Foreskin melanocyte (primary cell): ENCODE measurements at places on chromosomes 3 and 15.

DNA sequence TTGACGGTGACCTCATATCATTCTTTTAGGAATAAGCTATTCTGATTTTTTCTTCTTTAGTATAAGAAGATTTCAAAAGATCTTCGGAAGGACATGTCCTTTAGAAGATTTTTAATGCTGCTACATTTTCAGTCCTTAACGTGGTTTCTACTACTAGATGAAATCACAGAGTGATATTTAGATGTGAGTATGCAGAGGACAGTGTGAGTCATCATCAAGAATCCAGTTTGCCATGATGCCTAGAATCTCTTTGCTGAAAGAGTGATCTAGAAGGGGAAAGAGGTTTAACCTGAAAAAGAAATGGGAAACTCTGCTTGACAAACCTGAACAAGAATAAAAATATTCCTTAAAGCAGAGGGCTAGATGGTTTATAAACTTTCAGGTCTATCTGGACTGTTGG is 43.2 kb downstream of the SLC7A14 start:
- DNase-seq = no peak

- DNase-seq = no peak
Observed at GRCh38 chr3:55511895-55512570, 24.9 kb upstream of the WNT5A start.

DNA sequence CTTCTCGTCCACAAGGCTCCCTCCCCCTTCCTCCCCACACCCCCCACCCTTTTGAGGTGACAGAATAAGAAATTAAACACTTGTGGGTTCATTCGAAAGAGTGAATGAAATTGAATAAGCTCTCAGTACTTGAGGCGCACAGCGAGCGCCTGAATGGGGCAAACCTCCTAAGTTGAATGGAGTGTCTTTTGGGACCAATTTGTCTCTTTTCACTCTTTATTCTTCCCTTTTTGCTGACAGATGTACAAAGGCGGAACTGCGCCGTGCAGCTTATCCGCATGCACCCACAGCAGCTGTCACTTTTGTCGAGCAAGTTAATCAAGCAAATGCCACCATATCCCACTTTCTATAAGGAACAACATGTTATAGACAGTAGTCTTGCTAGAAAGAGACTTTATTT is 47.9 kb upstream of the FEZF2 start:
- DNase-seq = no peak

DNA sequence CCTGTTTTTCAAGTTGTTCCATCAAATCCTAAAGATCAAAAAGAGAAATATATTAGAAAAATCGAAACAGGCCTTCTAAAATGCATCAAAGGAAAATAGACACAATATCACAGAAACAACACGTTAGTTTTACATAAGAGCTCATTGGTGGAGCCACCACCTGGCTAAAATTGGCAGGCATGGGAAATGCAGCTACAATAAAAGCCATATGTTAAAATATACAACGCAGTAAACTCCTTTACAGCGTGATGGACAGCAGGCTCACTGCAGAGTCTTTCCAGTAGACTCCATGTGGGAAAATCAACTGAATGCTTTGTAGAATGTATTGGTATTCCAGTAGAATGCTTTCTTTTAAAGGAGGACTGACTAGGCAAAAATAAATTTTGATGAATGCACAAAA is 40.9 kb upstream of the MYO5C start:
- DNase-seq = no peak

DNA sequence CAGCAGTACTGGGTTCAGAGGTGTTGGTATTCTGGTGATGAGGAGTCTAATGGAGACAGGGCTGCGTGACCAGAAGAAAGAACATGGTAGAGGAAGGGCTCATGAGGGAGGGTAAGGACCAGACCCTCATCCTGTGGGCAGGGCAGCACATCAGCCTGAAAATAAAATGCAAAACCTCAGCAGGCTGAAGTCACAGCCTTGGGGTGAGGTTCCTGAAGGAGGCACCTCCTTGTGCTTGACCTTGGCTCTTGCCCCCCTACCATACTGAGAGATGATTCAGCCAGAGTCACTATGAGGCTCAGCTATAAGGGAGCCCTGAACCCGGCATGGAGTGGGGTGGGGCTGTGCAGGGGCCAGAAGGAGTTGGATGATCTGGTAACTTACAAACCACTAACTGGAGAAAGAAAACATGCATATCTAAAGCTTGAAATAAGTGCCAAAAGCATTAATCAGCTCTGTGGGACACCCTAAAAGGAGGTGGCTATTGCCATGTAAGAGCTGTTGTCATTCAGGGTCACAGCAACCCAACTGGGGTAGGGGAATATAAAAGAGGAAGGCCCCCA is 60.2 kb downstream of the CORO2B start:
- no peak for DNase-seq

- no peak for DNase-seq
Observed at GRCh38 chr15:41936649-41937567, 35.4 kb downstream of the EHD4 start.

DNA sequence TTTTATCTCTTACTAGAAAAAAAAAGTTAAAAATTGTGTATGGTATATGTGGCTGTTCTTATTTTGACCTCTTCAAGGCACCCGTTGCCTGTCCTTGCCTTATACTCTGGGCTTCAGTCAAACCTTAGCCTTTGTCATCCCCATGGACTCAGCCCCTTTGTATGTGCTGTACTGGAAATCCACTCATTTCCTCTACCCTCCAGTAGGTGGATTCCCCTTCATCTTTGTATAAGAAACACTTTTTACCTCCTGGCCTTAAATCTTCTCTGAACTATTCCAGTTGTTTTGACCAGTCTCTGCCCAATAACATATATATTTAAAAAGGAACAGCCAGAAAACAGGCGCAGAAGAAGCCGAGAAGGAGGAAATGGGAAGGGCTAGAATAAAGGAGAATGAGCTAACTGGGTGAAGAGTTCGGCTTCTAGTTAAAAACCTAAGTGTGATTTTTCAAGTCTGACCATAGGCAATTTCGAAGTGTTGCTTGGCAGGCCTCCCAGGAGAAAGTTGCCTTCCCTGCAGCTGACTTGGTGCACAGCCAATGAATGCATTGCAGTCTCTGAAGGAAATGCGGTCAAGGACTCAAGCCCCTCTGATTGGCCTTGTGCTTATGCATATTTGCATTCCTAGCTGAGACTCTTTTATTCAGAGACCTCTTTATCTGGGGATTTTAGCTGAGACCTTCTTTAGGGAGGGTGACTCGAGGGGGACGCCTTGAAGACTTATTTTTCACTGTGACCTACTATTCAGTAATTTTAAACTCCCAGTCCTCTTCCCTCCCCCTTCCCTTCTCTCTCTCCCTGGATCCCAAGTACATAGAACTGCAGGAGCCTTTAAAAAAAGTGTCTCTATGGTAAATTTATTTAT is 277.4 kb downstream of the ROBO1 start:
- DNase-seq = no peak

DNA sequence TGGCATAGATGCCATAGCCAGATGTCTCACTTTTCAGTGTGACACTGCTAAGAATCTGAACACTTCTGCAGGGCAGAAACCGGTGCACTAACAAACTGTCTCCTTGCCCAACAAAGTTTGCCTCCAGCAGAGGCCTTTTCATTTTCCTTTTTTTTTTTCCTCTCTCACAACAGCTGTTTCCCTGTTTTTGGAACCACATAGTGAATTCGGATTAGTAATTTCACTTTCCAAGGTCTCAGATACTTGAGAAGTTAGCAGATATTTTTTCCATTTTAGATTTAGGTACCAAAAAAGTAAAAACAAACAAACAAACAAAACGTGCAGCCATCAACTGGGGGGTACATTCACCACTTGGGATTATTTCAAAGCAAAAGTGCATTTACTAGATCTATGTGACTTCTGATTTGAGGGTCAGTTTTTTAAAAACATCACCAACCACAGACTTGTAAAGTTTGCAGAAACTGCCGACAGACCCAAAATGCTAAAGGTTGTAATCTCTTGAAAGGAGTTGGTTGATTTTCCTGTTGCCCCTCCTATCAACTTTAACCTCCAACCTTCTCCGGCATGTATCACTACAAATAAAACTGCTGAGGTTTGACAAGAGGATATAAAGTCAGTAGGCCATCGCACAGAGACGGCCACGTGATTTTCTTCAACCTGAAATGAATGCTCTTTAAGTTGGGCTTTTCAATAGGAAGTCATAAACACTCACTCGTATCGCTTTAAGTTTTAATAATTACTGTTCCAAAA is 169.1 kb downstream of the CDIN1 start:
- DNase-seq = no peak

- DNase-seq = no peak
Observed at GRCh38 chr3:16849795-16850194, 35.0 kb upstream of the PLCL2 start.

DNA sequence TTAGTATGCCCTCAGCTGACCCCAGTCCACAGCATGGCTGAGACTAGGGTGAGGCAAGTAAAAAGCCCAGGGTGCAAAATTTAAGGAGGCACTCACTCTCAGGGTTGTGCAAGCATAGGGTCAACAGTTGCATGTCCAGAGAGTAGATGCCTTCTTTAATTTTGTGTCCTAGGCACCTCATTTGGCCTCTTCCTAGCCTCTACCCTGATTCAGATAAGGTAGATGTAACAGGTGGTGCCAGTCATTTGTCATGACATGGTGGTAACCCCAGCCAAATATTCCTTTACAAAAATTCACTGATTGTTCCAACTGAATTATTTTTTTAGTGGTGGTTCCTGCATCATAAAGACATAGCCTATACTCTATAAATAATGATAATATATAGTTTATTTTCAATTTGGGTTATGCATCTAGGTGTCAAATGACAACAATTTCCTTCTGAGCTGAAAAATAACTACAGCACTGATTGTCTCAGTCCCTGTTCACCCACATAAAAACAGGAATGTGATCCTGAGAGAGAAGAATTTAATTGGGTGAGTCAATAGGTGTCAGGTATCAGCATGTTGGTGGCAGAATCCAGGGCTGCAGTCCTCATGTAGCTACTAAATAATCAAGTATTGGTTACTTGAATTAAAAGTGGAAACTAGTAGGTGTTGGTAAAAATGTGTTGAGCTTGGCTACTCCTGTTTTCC is 44.2 kb upstream of the TIPARP start:
- DNase-seq = no peak

GRCh38 chr3:140091143-140091542 is 156.2 kb downstream of the CLSTN2 start:
- DNase-seq = no peak

DNA sequence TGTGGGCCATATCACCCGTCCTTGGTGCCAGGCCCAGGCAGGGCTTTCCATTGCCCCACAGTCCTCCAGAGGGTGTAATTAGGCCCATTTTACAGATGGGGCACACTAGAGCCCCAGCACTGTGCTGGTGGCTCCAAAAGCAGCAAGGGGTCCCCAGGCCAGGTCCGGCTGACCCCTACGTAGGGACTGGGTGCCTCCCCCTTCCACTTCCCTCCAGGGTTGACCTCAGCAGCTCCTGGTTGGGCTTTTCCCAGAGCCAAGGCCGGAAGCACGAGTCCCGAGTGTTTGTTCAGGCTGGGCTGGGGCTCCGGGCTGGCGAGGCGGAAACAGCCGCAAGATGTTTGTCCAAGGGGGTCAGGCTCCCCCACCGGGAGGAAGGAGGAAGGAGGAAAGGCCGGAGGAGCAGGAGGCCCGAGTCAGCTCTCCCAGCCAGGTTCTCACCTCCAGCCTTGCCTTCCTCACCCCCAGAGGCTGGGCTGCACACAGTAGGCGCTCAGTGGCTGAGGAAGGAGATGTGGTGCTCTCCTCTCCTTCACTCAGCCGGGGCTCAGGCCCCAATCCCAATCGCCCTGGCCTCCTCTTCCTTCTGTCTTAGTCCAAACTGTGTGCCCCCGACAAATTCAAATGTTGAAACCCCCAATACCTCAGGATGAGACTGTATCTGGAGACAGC is 17.1 kb upstream of the PLXND1 start:
- peak; percentile 45 for DNase-seq

DNA sequence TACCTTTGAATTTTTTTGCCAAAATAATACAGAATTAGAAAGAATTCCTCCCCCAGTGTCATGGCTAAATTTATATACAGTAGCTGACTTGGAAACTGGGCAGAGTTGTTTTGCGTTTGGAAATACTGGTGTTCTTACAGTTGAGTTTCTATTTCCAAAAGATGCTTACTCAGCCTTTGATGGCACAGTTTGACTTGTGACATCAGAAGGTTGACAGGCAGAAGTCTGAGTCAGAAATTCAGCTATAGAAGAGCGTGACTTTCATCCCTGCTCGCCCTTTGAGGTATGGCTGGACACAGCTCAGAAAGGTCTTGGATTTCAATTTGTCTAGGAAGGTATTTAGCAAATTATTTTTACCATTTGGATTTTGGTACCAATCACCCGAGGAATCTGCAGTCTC is 175.8 kb downstream of the VGLL4 start:
- no peak for DNase-seq

DNA sequence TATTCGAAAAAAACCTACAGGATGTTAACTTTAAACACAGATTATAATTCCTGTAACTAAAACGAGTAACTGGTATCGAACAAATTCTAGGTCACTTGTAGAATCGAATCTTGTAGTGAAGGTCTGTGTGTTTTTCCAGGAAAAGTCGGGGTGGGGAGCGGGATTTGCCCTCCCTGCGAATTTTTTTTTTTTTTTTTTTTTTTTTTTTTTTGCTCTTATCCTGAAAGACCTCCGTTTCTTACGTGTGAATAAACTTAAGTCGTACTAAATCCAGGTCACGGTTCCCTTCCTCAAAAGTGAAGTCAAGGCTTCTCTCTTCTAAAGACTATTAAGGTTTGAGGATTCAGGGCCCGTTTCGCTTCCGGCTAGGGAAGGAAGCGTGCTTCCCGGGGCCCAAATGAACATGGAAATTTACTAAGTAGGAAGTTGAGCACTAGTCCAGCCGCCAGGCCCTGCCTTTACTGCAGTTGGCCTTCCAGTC is 770 bp downstream of the TBC1D5 start:
- no peak for DNase-seq

DNA sequence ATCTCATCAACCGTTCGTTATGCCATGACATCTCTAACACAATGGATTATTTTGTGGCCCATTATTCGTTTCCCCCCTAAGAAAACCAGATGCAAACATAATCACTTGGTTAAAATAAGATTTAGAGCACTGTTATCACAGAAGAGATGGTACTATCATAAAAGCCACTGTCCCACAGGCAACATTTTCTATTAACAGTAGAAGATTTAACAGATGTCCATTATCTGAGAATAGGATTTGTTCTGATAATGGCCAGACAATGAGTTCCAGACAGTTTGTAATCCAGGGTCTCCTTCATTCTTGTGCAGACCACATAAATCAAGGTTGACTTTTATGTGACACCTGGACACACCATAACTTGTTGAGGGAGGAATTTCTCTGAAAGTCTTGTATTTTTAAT is 153.1 kb downstream of the CLSTN2 start:
- no peak for DNase-seq

GRCh38 chr3:100759950-100760349 is 50.7 kb downstream of the TFG start:
- no peak for DNase-seq

- DNase-seq = no peak
Observed at GRCh38 chr3:156862338-156862737, 36.2 kb downstream of the LEKR1 start.

- peak; percentile 18 for DNase-seq
Observed at GRCh38 chr15:32918547-32918946, 200.7 kb downstream of the GREM1 start.

GRCh38 chr15:51186181-51186705 is 91.5 kb upstream of the TNFAIP8L3 start:
- DNase-seq = no peak
